ENCODE measurements at places on chromosomes 16 and 17.

DNA sequence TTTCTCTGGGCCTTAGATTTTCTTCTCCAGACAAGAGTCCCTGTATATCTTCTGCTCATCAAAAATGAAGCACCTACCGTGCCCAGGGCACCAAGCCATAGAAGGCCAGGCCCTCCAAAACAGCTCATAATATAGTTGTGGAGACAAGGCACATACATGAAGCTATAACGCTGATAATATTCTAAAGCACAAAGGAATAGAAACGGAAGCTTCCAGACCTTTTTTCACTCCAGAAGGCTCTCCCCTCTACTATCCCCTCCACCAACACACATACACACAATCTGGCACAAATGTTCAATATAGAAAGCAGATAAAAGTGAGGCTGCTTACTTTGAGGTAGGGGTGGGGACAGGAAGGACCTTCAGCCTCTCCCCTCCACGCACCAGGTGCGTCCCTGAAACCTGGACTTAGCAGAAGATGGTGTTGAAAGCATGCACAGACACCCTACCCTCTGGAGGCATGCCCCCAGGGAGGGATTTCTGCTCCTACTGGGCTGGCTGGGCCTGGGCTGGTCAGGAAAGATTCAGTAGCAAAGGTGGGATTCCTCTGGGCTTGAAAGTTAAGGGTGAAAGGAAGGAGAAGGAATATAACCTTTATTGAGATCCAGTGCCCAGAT is 14.1 kb upstream of the SUPT4H1 start:
- no peak for DNase-seq

DNA sequence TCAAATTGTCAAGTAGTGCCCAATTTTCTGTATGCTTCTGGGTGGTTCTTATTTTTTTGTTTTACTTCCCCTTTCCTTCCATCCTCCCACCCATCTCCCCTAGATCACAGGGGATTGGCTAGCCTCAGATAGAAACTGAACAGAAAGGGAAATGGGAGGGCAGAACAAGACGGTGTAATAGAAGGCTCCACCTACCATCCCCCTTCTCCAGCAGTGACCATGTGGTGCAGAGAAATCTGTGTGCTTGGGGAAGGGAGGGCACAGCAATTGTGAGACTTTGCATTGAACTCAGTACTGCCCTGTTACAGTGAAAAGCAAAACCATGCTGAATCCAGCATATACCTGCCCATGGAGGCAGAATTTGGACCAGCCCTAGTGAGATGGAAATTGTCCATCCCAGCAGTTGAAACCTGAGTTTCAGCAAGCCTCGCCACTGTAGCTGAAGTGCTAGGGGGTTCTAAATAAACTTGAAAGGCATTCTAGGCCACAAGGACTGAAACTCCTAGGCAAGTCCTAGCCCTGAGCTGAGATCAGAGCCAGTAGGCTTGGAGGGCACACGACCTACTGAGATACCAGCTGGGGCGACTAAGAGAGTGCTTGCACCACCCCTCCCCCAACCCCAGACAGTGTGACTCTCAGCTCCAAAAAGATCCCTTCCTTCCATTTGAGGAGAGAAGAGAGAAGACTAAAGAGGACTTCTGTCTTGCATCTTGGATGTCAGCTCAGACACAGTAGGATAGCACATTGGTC is 5.2 kb downstream of the SLFN11 start:
- DNase-seq = no peak

DNA sequence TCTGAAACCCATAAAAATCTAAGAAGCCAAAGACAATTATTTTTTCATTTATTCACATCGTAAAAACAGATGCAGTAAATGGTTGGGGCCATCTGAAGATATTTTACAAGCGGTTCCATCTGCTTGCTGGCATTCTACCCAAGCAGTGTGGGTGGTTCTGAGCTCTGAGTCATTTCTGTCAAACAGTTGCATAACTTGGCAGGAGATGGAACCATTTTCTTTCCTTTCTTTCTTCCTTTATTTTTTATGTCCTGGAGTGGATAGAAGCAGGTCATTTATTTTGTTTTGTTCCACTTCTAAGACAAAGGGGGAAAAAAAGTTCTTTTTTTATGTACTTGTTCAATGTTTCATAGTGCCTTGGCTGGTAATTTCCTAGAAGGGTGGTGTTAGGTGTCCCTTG is 1151.9 kb upstream of the GOT2 start:
- no peak for DNase-seq

DNA sequence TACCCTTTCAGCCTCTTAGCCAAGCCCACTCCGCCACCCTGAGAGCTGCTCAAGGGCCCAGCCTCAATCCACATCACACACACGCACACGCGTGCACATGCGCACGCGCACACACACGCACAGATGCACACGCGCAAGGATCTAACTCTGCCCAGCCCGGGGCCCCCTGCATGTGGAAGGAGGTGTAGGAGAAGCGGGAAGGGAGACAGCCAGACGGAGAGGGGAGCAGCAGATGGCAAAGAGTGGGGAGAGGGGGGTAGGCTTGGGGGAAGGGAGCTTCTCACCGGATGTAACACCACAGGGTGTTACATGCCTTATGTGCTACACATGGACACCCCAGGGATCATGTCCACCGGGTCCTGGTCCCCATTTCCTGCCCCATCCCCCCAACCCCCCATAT is 15.3 kb downstream of the DLG4 start:
- DNase-seq = no peak

DNA sequence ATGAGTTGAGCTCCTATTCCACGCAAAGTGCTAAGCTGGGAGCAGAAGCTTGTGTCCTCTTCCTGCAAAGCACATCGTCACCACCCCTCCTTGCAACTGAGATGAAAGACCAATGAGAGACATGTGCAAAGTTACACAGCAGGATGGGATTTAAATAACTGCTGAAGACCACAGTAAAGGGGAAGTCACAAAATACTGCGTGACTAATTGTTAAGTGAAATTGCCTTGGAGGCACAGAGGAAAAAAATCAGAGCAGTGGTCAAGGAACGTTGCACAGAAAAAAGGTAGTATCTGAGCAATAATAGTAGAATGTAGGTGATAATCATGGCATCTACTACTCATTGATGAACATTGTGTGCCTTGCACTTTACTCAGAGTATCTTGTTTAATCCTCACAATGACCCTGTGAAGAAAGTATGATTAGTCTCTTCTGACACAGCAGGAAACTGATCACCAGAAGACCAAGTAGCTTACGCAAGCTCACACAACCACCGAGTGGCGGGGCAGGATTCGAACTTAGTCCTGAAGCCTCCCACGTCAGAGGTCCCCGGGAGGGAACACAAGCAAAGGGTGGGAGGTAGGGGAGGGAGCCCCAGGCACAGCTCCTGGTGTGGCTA is 15.4 kb upstream of the MYO18A start:
- no peak for DNase-seq

GRCh38 chr17:80254396-80255251 is 6.0 kb upstream of the RNF213 start:
- peak; percentile 44 for DNase-seq

- DNase-seq = no peak
These were observed 1.7 kb downstream of the ADGRG5 start for GRCh38 chr16:57544124-57544653.

Measured in activated CD4-positive, CD25-positive, alpha-beta regulatory T cell (primary cell).